GM23248 (cell line): ENCODE measurements at places on chromosomes 11 and 22. TPM values are rescaled to one million over a fixed set of nuclear protein-coding genes. Genes with fewer than 3 reads are reported as not detected.
A peak's percentile ranks its signal among the peaks of the same experiment; 100 is the strongest.

GRCh38 chr11:85831050-85831449 lies 20.1 kb upstream of the SYTL2 start:
- H3K27ac ChIP-seq, result no peak overlapping the region
- peaks cover 26% of the 10 kb centered on the region for H3K4me1 ChIP-seq
- H3K36me3 ChIP-seq, result no peaks in the 10 kb centered on the region

- no peak overlapping the region for H3K27ac ChIP-seq
- no peak overlapping the region for H3K4me3 ChIP-seq
- peak; percentile 84 for DNase-seq
- H3K27me3 ChIP-seq, result no peaks in the 10 kb centered on the region
- H3K36me3 ChIP-seq, result no peaks in the 10 kb centered on the region
Observed at GRCh38 chr11:128290106-128290840, 297.1 kb downstream of the ETS1 start.

DNA sequence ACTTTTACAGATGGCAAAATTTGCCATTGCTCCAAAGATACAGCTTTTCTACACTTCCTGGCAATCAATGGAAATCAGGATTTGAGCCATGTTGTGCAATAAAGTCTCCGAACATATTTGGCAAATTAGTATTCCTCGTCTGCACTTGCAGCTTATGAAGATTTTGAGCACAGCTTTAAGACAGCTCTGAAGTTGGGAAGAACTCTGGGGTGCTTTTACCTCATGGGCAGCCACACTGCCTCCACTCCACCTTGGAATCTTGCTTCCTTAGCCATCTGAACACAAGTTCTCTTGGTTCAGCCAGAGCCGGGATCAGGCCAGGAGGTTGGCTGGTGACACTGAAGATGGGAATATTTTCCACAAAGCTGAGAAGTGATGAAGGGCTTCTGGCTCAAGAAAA lies 191.2 kb downstream of the CWF19L2 start:
- H3K36me3 ChIP-seq, result no peaks in the 10 kb centered on the region
- DNase-seq, result no peak
- H3K4me1 ChIP-seq, result no peaks in the 10 kb centered on the region
- no peak overlapping the region for H3K4me3 ChIP-seq
- H3K27me3 ChIP-seq, result no peaks in the 10 kb centered on the region

DNA sequence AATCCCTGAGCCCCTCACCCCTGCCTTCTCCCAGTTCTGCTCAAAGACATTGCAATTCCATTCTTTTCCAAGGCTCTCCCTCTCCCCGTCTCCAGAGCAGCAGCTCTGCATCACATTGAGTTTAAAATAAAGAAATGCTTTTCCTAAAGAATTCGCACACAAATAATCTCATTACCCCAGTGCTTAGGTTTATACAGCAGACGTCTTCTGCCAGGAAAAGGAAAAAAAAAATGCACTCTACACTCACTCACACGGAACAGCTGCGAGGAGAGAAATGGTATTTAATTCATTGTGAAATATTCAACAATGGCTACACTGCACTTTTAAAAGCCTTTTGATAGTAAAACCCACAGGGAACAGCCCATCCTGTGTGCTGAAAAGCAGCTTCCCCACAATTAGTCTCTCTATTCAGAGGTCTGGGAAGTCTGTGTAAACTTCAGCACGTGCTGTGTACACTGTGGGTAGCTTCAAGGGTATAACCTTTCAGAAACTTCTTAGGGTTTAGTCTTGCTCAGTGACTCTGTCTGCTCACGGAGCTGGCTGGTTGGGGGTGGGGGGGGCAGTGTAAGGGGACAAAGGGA lies 42.8 kb downstream of the ETS1 start:
- H3K36me3 ChIP-seq, result no peaks in the 10 kb centered on the region
- peaks cover 7% of the 10 kb centered on the region; the same call in 1 of the 2 replicates for H3K4me1 ChIP-seq
- no peak overlapping the region for H3K4me3 ChIP-seq
- H3K27me3 ChIP-seq, result no peaks in the 10 kb centered on the region
- H3K27ac ChIP-seq, result no peak overlapping the region

DNA sequence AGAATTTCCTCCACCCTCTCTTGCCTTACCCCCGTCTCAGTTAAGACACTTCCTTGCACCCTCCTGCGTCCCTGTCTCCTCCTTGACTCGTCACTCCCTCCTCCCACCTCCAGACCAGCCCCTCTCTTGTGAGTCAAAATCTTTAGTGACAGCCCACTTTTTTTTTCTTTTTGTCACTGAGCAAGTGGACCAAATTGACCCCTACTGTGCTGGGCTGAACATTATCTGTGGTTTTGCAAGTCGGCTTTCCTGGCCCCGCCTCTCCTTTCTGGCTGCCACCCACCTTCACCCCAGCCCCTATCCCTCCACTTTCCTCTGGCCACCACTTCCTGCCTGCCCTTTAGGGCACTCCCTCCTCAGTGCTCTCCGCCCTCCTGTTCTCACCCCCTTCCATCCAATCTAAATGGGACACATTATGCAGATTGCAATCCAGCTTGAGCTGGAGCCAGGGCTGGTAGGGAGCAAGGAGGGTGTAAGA lies at the start of gene APLNR:
Gene APLNR, minus strand, starts transcription at position 47 of the 478 bp plus-strand sequence. CDS start 246 bp downstream, outside the sequence.
- H3K27me3 ChIP-seq, result peaks cover 23% of the 10 kb centered on the region
- no peaks in the 10 kb centered on the region for H3K4me1 ChIP-seq

- H3K4me1 ChIP-seq, result no peaks in the 10 kb centered on the region
- no peak overlapping the region for H3K27ac ChIP-seq
- no peaks in the 10 kb centered on the region for H3K36me3 ChIP-seq
- DNase-seq, result no peak
- no peak overlapping the region for H3K4me3 ChIP-seq
- peaks cover 10% of the 10 kb centered on the region for H3K27me3 ChIP-seq
Observed at GRCh38 chr11:115251126-115251525, 253.1 kb downstream of the CADM1 start.

DNA sequence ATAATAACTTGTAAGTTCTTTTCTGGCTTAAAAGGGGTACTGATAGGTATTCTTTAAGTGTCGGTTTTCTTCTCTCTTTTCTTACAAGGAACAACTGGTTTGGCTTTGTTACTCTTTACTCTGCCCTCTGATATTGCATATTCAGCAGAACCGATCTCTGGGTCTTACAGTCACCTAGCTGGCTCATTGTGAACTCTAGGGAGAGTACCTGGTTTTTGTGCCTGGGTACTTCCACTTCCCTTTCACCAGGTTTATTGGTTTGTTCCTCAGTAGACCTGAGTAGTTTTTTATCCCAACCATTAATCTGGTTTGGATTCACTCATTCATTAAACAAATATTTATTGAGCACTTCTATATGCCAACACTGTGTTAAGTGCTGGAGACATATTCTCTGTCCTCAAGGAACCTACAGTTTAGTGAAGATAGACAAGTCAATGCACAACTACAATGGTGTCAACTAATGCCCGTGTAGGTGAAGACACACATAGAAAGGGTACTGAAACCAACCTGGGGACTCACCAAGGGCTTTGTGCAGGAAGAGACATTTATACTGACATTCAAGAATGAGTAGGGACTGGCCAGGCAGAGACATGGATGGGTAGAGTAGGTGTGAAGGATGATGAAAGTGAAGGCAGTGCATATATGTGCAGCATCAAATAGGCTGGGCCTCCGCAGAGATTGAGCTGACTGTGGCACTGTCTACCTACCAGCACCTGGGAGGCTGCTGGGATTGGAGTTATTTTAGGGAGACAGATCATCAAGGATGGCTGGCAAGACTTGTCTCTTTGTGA lies 348.8 kb upstream of the C11orf87 start:
- H3K27ac ChIP-seq, result no peak overlapping the region
- no peak overlapping the region for H3K4me3 ChIP-seq
- H3K27me3 ChIP-seq, result no peaks in the 10 kb centered on the region
- H3K4me1 ChIP-seq, result no peaks in the 10 kb centered on the region

GRCh38 chr11:58070585-58070984 lies 39.8 kb downstream of the OR6Q1 start:
- H3K4me1 ChIP-seq, result 0 out of 2 replicates have a peak, but pooled peaks cover 2% of the 10 kb centered on the region
- H3K27ac ChIP-seq, result no peak overlapping the region
- H3K27me3 ChIP-seq, result no peaks in the 10 kb centered on the region
- no peak for DNase-seq
- no peak overlapping the region for H3K4me3 ChIP-seq
- no peaks in the 10 kb centered on the region for H3K36me3 ChIP-seq

DNA sequence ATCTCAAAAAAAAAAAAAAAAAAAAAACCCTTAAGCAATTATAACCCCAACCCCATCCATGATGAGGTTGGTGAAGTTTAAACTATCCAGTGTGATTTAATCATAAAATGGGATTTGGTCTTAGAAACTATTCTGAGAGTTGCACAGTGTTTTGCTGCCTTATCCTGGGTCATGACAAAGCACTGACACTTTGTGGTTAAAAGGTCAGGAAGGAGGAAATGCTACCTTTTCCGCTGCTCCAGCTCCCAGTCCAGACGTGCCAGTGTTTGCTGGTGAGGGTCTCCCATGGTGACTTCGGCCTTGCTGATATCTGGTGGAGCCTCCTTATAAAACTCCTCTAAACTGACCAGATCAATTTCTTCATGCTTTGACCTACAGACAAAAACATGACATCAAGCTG lies 14.5 kb downstream of the THOC5 start:
- H3K36me3 ChIP-seq, result peaks cover 76% of the 10 kb centered on the region
- H3K4me3 ChIP-seq, result no peak overlapping the region
- no peak overlapping the region for H3K27ac ChIP-seq
- H3K27me3 ChIP-seq, result no peaks in the 10 kb centered on the region
- H3K4me1 ChIP-seq, result no peaks in the 10 kb centered on the region
- DNase-seq, result no peak

Gene EMID1
- not detected in 2 replicates for total RNA-seq
